Heart right ventricle (tissue), 16 donors: ENCODE measurements at places on chromosomes 7 and 10. TPM values are rescaled to one million over a fixed set of nuclear protein-coding genes. Genes with fewer than 3 reads are reported as not detected.

Gene CDHR1
- 0.12 TPM for polyA plus RNA-seq

GRCh38 chr10:33388785-33389184, 54.3 kb upstream of the NRP1 start:
- no peak for DNase-seq

GRCh38 chr10:60461688-60462087, 72.0 kb upstream of the ANK3 start:
- no peak for DNase-seq

DNA sequence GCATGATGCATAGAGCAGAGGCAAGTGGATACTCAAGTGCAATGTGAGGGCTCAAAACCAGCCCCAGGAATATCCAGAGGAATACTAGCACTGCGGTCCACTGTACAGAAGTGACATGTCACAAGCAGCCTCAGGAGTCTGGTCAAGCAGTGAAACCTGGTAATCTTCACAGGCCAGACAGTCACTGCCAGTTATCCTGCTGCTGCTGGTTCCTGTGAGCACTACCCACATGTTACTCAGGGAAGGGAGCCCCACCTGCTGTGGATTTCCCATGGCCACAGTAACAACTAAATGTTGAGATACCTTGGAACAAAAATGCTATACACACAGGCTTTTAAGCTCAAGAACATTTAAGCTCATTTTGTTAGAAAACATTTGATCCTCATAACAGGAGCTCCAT, 103.0 kb downstream of the RNF133 start:
- no peak for DNase-seq

GRCh38 chr7:121563177-121563576, 167.1 kb upstream of the FAM3C start:
- DNase-seq: no peak

Gene GSTO2
- 0.25 TPM for polyA plus RNA-seq

DNA sequence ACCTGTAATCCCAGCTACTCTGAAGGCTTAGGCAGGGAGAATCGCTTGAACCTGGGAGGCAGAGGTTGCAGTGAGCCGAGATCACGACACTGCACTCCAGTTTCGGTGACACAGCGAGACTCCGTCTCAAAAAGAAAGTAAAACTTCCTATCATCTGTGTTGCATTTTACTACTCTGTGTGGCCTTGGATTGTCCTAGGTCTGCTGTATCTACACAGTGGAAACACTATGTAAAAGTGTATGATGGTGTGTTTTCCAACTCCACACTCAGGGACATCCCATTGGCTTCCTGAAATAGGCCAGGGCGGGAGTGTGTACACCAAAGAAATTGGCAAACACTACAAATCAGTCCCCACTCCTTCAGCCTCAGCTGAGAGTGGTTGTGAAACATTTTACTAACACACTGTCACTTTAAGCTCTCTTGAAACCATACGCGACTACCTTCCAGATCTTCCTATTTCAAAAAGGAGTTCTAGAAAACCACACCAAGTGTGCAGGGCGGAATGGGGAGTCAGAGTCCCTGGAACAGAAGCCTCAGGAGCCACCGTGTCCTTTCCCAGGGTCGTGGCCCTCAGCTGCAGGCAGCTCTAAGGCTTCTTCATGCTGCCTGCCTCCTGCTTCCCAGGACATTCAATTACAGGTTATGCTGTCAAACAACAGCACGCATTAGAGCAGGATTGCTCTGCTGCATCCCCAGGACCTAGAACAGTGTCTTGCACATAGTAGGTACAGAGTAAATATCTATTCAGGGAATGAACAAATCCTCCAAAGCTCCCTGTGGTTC, 275.4 kb downstream of the PARD3 start:
- DNase-seq: no peak

DNA sequence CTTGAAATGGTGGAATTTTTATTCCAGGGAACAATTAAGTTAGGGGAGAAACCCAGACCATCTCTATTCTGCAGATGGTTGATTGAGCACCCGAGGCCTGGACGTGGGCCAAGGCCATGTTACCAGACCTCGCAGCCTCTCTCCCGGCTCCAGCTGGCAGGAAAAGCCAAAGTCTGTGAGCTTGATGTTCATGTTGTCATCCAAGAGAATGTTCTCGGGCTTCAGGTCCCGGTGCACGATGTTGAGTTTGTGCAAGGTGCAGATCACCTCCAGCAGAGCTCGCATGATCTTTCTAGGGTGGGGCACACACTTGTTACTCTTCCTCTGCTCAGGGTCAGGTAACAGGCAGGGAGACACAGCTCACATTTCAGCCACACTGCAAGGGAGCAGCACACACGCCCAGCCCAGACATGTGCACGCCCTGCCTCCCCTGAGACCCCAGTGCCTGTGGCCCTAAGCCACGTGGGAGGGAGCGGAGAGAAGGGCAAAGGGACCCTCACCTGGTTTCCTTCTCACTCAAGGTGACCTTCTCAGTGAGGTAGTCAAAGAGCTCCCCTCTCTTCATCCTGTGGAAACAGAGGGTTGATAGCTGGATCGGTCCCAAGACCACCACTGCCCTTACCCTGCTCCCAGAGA, 9.5 kb downstream of the PHKG1 start:
- DNase-seq: peak; percentile 54

- DNase-seq: no peak
These were observed 19.8 kb downstream of the MDFIC start for GRCh38 chr7:114941692-114942091.

GRCh38 chr10:34969171-34969570, 121.0 kb downstream of the CUL2 start:
- no peak for DNase-seq

GRCh38 chr10:89805599-89806013, 104.2 kb downstream of the KIF20B start:
- no peak for DNase-seq

- DNase-seq: no peak
These were observed 150.9 kb upstream of the MBL2 start for GRCh38 chr10:52923520-52923919.

DNA sequence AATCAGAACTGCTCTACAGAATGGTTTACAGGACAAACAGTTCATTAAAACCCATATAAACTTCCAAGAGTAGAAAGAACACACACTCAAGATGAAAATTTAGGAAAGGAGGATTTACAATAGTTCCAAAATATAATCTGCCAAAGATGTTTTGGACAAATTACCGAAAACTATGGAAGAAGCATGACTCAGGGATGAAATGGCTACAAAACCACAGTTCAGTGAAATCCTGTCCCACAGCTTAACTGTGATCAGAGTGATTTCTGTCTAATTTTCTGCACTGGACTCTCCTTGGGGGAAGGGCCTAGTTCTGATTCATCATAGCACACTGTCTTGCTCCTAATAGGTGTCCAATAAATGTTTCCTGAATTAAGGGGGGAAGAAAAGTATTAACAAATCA, 82.2 kb downstream of the HIPK2 start:
- no peak for DNase-seq

Gene USP6NL
- 1.8 TPM for polyA plus RNA-seq

DNA sequence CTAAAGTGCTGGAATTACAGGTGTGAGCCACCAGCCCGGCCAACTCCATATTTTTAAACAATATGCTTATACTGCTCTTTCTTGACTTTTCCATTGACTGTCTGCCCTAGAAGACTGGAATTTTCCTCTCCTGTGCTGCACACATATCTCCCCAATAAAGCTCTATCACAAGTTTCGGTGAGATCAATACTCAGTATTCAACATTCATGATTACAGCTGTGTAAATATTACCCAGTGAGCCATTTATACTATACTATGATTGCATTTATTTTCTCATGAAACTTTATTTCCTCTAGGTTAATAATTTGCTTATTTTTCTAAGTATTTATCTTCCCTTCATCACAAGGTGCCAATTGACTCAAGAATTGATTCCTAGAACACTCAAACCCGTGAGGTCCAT, 48.5 kb upstream of the GRID1 start:
- DNase-seq: no peak

- no peak for DNase-seq
These were observed 190.0 kb upstream of the VWC2 start for GRCh38 chr7:49583440-49583839.

DNA sequence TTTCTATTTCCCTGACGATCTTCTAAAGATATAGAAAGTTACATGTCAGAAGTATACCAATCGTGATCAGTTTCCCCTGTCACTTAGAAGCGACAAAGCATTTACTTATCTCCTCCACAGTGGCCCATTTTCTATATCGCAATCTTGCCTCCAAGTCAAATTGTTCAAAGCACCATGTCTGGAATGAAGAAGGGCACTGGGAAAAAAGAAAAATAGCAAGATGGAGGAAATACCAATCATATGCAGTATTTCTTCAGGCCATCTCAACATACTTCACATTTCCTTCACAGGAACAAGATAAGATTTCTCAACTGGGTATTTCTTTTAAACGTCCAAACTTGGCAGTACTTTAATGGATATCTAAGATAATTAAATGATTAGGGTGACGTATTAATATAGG, 63.3 kb upstream of the IL6 start:
- DNase-seq: no peak

DNA sequence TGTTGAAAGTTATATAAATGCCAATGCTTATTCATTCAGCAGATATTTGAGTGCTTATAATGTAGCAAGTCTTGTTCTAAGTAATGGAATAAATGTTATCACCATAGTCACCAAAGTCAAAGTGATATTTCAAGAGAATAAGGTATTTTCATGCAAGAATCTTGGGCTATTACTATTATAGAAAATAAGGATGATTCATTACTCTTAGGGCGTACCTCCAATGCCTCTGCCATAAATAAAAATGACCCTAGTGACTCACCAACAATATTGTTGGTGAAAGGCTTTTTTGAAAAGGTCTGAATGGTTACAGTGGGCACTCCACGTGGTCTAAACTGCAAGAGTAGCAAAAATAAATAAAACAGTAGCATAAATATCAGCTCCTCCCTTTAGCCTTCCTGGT, 68.4 kb downstream of the RALA start:
- DNase-seq: no peak

Gene WNT8B
- not detected for polyA plus RNA-seq
